ENCODE measurements at places on chromosomes 7 and 10. TPM values are rescaled to one million over a fixed set of nuclear protein-coding genes. Genes with fewer than 3 reads are reported as not detected.

AKR1C2 gene
- 1.8 TPM for total RNA-seq

DNA sequence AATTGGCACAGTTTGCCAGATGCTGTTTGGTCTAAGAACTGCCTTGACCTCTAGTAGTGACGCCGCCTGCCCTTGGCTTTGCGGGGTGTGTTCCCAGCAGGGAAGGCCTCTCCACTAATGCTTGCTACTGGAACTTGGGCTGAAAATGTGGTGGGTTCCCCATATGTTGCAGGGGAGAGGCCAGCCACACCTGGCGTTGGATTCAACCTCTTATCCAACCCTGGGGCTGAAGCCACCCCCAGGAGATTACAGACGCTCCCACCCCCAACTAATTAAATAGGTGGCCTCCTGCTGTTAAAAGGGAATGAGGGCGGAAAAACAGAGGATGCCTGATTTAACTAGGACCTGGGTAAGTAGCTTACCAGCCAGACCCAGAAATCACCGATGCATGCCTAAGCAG is 19.2 kb upstream of the ATOH7 start:
- peaks cover 2% of the 10 kb centered on the region for H3K4me1 ChIP-seq
- no peak for DNase-seq
- no peaks in the 10 kb centered on the region for H3K36me3 ChIP-seq
- no peak overlapping the region for H3K4me3 ChIP-seq

PLAC9 gene
- total RNA-seq: 53.1 TPM

DNA sequence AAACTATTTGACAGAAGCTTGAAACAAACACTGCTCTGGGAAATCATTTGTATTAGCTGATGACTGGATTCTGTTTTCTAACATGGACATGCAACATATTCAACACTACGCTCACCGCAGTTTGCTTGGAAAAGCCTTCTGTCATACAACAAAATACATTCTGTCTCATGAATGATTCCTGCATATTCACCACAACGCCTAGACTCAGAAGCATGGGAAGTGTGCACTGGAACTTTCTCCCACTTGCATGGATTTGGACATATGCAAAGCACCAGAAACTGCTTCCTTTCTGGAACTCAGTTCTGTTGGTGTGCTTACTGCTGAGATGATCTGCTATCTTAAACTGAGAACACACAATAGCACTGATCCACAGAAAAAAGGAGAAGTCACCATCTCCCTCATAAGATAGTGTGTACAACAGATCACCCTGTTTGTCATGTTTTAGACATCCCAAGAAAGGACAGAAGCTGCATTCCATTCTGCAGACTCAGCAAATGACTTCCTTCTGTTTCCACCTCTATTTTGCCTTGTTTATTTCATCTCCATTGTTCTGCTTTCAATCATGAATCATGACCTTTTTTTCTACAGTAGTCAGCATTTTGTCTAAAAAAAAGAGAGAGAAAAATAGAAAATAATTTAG is 115.8 kb downstream of the HTR7 start:
- no peaks in the 10 kb centered on the region for H3K27me3 ChIP-seq
- no peaks in the 10 kb centered on the region for H3K4me1 ChIP-seq
- no peaks in the 10 kb centered on the region for H3K36me3 ChIP-seq
- no peak overlapping the region for H3K4me3 ChIP-seq

- H3K4me3 ChIP-seq: no peak overlapping the region
- H3K27ac ChIP-seq: no peak overlapping the region
- peaks cover 12% of the 10 kb centered on the region for H3K4me1 ChIP-seq
- DNase-seq: no peak
- no peaks in the 10 kb centered on the region for H3K27me3 ChIP-seq
Observed at GRCh38 chr7:505171-505570, 14.5 kb downstream of the PDGFA start.

DNA sequence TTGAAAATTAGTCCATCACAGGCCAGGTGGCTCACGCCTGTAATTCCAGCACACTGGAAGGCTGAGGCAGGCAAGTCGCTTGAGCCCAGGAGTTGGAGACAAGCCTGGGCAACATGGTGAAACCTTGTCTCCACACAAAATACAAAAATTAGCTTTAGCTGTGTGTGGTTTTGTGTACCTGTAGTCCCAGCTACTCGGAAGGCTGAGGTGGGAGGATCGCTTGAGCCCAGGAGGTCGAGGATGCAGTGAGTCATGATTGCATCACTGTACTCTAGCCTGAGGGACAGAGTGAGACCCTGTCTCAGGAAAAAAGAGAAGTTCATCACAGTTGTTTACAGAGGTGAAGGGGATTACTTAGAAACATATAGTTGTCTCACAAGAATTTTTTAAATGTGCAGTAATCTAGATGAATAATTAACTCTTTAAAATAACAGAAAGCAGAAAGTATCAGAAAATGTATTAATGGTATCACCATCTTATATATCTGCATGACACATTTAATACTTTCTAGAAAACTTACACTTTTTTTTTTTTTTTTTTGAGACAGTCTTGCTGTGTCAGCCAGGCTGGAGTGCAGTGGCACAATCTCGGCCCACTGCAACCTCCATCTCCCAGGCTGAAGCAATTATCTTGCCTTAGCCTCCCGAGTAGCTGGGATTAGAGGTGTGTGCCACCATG is 8.9 kb downstream of the LCOR start:
- H3K36me3 ChIP-seq: no peaks in the 10 kb centered on the region
- H3K4me3 ChIP-seq: no peak overlapping the region
- H3K27ac ChIP-seq: no peak overlapping the region
- no peaks in the 10 kb centered on the region for H3K27me3 ChIP-seq

BRAT1 gene
- total RNA-seq: 28.7 TPM

- H3K4me1 ChIP-seq: no peaks in the 10 kb centered on the region
- H3K27ac ChIP-seq: no peak overlapping the region
- H3K27me3 ChIP-seq: no peaks in the 10 kb centered on the region
- no peak for DNase-seq
Observed at GRCh38 chr7:155878250-155878649, 66.0 kb upstream of the SHH start.

- no peak for DNase-seq
- peak overlapping the region; percentile 50 for H3K27ac ChIP-seq
- no peak overlapping the region for H3K4me3 ChIP-seq
- H3K4me1 ChIP-seq: peaks cover 10% of the 10 kb centered on the region
- peaks cover 3% of the 10 kb centered on the region for H3K27me3 ChIP-seq
Observed at GRCh38 chr10:77405771-77406241, 231.8 kb downstream of the KCNMA1 start.

DNA sequence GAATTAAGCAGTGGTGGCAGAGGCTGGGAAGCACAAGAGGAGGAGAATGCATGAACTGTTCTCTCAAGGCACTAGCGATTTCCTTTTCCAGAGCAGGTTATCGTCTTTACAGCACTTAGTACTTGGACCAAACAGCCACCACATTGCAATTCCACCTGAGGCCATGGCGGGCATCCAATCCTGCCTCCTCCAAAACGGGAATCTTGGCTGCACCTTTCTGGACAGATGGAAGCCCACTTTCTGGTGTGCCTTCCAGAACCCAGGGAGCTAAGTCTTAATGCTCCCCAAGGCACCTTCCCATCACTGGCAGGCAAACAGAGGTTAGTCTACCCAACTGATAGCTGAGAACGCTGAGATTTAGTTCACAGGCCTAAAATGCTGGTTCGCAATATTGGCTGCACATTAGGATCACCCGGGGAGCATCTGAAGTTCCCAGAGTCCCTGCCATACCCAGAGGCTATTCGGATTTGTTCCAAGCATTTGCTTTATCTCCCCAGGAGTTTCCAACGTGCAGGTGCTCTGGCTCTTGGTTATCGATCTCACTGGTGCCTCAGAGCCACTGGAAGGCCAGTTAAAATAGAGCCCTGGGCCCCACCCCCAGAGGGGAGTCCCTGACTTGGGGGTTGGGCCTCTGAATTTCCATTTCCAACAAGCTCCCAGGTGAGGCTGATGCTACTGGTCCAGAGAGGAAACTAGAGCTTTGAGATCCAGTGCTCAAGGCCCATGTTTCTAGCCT is 62.2 kb downstream of the KCNMA1 start:
- H3K27ac ChIP-seq: no peak overlapping the region
- no peak overlapping the region for H3K4me3 ChIP-seq
- DNase-seq: no peak
- no peaks in the 10 kb centered on the region for H3K27me3 ChIP-seq
- H3K36me3 ChIP-seq: no peaks in the 10 kb centered on the region

DNA sequence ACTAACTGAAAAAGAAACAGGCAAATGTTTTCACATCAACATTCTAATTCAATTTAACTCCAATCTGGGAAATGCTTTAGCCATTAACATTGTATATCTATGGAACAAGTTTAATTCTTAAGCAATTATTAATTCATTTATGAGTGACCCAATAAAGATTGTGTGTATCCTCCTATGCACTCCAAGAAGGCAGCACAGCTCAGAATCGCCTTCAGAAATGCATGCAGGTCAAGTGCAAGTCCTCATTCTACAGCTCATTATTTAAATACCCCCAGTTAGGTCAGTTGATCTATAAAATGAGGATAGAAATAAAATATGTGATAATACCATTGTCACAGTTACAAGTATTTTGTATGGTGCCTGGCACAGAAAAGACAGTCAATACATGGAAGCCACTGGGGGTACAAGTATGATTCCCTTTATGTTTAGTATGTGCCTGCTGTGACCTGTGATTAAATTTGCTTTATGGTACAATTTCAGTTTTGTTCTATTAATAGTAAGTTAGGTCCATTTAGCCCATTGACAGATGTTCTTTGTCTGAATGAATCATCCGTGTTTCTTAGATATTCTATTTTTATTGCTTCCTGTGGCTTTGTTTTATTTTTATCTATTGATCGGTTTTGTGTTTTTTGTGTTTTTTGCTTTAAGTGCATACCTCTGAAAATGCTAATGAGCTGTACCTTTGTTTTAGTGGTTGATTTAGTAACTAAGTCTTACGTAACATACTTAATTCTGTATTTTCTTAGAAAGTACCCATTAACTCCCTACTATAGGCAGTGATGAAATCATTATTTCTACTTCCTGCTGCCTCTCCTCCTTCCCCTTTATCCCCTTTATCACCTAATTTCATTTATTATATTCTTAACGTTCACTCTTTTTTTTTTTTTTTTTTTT is 42.8 kb downstream of the CPXM2 start:
- no peak for DNase-seq
- no peaks in the 10 kb centered on the region for H3K27me3 ChIP-seq
- H3K27ac ChIP-seq: no peak overlapping the region
- no peak overlapping the region for H3K4me3 ChIP-seq

DNA sequence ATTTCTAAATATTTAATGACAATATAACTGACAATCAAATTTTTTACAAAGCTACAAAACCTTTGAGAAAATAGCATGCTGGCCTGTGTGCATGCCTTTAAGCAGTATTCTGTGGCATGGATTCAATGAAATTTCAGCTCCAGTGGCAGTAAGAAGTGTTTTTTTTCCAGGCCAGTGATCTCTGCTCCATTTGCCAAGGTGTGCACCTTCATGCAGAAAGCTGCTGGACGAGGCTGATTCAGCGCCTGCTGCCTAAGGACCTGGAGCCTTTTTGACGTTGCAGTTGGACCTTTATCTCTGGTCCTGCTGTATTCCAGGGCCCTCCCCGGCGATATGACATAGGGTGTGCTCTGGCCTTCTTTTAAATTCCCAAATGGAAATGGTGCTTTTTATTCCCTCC is 26.6 kb downstream of the VWC2 start:
- no peak overlapping the region for H3K4me3 ChIP-seq
- H3K4me1 ChIP-seq: no peaks in the 10 kb centered on the region
- no peak for DNase-seq
- H3K27ac ChIP-seq: no peak overlapping the region
- no peaks in the 10 kb centered on the region for H3K36me3 ChIP-seq
